ENCODE measurements at places on chromosomes 1 and 21.
A peak's percentile ranks its signal among the peaks of the same experiment; 100 is the strongest.

GRCh38 chr1:37446874-37447273, 27.5 kb upstream of the ZC3H12A start:
- no peak for DNase-seq

DNA sequence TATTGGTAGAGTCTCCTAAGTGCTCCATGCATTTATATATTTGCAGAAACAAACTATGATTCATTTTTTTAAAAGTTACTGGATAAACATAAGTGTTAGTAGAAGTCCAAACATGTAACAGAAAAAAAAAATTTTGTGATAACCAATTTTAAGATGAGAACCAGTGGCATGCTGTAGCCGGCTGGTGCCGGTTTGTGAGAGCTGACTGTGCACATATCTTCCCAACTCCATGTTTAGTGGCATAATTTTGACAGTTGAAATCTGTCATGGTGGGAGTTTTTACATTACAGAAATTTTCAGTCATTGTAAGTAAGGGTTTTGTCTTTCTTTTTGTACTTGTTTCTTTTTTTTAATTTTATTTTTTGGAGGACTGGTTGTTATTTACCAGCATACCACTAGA, 141.2 kb downstream of the TTLL7 start:
- DNase-seq: no peak

GRCh38 chr1:9883585-9884449, 26.3 kb downstream of the CTNNBIP1 start:
- DNase-seq: no peak

DNA sequence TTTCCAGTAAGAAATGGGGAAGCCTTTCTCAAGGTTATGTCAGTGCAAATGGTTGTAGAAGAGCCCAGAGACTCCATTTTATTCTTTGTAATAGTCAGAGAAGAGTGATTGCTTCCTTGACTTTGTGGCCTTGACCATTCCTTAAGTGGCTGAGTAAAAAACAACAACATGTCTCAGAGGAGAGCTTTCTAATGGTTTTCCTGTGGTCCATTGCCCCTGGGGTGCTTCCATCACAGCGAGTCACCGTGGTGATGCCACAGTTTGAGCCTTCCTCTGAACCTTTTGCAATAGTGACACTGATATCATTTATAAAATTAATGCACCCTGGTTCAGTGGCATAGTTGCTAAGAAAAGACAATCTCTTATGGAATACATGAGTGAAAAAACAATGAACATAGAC, 38.6 kb downstream of the PAPPA2 start:
- DNase-seq: no peak

GRCh38 chr1:30731806-30732276, 8.5 kb upstream of the MATN1 start:
- no peak for DNase-seq

DNA sequence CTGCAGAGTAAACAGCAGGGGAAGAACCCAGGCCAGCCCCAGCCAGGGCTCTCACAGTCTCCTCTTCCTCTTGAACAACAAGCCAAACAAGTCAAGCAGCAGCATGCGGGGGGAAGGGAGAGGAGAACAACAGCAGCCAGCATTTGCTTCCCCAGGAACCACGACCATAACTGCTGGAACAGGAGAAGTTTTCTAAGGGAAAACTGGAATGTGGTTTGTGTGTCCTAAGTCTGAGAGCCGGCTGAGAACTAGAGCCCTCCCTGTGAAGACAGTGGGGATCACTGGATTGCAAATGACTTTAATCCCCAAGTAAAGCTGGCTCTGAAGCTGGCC, 48.2 kb downstream of the COQ8A start:
- DNase-seq: no peak

GRCh38 chr1:8302081-8302956, 15.6 kb upstream of the SLC45A1 start:
- DNase-seq: no peak

GRCh38 chr1:54894271-54894670, 7.3 kb upstream of the DHCR24 start:
- no peak for DNase-seq

DNA sequence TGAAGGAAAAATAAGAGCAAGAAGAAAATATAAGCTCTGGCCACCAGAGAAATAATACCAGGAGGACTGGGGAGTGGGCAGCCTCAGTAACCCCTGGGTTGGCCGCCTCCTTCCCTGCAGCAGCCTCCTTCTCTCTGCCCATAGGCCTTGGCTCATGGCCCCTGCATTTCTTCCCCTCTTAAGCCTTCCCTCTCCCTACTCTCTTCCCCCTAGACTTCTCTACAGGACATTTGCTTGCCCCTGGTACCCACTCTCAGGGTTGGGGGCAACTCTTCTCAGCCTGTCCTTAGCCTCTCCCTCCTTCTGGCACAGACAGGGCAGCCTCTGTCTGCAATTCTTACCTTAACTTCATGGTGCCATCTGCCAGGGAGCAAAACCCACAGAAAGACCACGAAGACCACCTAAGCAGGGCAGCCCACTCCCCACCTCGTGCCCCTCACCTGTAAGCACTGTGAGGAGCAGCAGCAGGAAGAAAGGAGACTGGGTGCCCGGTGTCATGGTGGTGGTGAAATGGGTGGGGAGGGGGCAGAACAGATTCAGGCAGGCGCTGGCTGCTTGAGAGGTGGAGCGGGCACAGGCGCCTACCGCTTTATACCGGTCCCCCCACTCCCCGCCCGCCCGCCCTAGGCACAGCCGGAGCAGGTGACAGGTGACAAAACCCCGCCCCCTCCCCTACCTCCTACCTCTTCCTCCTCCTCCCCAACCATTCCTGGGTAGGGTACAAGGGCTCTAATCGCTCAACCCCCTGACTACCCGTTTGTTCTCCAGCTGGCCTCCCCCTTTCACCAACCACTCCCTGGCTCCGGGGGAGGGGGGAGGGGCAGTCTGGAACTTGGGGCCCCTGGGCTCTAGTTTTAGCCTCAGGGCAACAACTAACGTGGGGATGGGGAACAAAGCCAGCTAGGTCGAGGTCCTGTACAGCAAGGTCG, 15.1 kb downstream of the THBS3 start:
- peak; percentile 33 for DNase-seq

GRCh38 chr1:3593745-3594144, 17.6 kb downstream of the MEGF6 start:
- DNase-seq: no peak

GRCh38 chr1:160672789-160673695, 26.2 kb upstream of the SLAMF1 start:
- no peak for DNase-seq

- no peak for DNase-seq
Observed at GRCh38 chr1:17636612-17637011, 97.1 kb downstream of the ARHGEF10L start.

DNA sequence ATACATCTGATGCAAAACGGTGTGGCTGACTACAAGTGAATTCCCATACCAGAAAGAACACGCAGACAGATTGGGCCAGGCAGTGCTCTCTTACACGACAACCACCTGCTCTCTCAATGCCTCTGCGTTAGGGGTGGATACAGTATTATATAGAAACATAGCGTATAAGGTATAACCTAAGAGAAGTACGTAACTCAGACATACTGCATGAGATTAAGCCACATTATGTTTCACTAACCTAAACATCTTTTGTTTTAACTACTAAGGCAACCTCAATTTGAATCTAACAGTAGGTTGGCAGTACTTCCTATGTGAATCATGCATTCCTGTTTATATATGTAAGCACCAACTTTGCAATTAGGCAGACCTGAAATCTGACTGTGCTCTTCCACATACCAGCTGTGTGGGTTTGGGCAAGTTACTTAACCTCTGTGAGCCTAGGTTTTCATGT, 58.1 kb upstream of the COA6 start:
- DNase-seq: no peak

- DNase-seq: no peak
Observed at GRCh38 chr1:164177118-164177517, 381.9 kb upstream of the PBX1 start.

- DNase-seq: no peak
Observed at GRCh38 chr1:175683491-175684298, 59.7 kb downstream of the TNR start.

DNA sequence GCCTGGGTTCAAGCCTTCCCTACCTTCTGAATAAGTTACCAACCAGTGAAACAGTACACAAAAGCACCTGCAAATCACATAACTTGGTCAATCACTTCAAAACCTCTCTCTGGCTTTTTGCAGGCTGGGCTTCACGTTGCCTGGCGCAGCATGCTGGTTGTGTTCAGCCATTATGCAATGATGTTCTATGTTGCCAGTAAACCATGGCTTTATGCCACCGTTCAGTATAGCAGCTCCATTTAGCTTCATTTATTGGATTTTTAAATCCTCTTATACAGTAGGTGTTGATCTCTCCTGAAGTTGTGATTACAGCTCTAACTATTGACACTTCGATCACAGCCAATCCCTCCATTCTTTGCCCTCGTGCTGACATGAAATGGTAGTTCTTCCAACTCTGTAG, 233.6 kb upstream of the PTBP2 start:
- no peak for DNase-seq

GRCh38 chr1:150574260-150575071, 4.9 kb downstream of the MCL1 start:
- no peak for DNase-seq

GRCh38 chr1:24704411-24705259, 40.6 kb upstream of the CLIC4 start:
- DNase-seq: no peak

- DNase-seq: no peak
Observed at GRCh38 chr1:8127171-8127641, 101.1 kb upstream of the ERRFI1 start.

DNA sequence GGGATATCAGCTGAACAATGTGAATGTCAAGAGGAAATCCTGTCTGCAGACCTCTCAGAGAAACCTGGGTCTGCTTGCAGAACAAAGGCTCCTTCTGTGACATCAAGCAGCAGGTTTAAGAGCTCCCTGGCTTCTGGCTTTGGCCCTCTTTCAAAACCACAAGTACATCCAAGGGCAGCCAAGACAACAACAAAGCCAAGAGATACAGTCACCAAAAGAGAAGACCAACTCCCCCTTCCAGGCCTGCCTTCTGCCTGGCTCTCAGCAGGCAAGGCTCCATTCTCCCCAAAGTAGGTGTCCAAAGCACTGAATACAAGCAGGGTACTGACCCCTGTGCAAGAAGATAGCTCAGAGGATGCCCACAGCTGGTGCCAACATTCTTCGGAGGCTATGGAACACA, 11.5 kb downstream of the BCAR3 start:
- DNase-seq: no peak

DNA sequence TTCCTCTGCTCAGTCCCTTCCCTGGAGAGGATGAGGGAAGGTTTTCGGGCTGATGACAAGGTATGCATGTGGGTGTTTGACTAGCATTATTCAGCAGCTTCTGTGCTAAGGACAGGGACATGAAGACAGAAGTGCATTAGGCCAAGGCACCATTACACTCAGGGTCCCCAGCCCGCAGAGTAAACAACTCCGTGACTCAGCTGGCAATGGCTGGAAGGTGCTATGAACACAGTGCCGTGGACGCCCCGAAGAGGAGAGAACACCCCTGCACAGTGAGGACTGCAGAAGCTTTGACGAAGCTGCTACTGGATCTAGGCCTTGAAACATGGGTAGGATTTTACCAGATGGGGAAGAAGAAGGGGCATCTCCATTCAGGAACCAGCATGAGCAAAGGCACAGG, 13.7 kb upstream of the EPS8L3 start:
- DNase-seq: no peak

GRCh38 chr1:177343445-177343844, 172.7 kb downstream of the BRINP2 start:
- DNase-seq: no peak

DNA sequence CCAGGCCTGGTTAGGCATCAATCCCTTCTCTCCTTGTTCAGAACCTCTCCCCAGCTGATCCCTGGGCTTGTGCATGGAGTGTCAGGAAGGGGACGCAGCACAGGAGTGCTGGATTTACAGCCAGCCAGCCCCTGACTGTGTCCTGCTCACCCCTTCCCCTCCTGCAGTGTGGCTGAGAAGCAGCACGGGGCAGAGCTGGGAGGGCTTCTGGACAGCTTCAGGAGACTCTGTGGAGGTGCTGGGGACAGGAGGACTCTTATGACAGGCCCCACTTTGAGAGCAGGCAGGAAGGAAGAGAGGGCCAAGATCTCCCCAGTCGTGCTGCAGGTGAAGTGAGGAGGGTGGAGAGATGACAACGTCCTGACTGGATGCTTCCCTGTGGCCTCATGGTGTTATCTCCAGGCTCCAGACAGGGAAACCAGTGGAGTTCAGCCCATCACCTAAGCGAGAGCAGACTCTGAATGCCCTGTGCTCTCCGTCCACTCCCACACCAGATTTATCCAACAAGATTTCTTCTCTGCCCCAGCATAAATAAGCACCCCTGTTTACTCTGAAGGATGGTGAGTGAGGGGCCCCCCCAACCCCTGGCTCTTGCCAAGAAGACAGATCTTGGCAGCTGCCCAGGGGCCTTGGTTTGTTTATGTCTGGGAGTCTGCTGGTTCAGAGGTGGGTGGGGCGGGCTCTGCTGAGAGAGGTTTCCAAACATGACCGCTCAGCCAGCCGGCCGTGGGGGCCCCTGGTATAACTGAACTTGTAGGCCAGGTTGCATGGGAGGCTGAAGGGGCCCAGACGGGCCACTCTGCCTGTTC, 21.3 kb downstream of the TMCC2 start:
- no peak for DNase-seq

DNA sequence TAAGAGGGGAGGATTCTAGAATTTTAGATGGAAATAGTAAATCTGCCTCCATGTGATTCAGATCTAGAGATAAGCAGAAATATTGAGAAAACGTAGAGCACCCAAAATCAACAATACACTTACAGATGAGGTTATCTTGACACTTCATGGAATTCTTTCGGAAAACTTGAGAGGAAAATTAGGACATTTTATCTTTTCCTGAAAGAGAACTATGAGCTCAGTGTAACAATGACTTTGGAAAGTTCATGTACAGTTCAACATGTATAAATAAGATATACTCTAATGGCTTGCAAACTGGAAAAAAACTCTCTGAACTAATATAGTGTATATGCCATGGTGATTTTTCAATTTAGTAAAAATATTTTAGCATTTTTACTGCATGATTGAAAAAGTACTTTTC, 338.1 kb upstream of the NEGR1 start:
- no peak for DNase-seq

Data from activated CD8-positive, alpha-beta memory T cell treated with anti-CD3 and anti-CD28 coated beads for 48 hours (primary cell).